ENCODE measurements at places on chromosomes 6 and 20.

GRCh38 chr20:11727708-11728107 is 190.0 kb upstream of the BTBD3 start:
- DNase-seq = no peak

- no peak for DNase-seq
These were observed 174.8 kb downstream of the CDH26 start for GRCh38 chr20:60132827-60133670.

- DNase-seq = no peak
These were observed 14.9 kb downstream of the SH3BGRL2 start for GRCh38 chr6:79646006-79646405.

DNA sequence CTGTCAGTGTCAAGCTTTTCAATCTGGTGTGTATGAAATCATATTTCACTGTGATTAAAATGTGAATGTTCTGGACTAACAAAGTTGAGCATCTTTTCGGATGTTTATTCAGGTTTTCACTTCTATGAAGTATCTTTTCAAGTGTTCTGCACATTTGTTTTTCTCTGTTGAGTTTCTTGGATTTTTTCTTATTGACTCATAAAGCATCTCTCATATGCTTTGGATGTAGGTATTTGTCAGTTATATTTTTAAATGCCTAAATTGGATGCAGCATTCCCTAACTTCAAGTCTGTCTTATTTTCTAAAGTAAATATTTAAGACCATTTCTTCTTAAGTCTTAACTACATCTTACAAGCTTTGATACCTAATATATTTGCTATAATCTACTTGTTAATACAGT is 398.0 kb downstream of the PLCB1 start:
- no peak for DNase-seq

DNA sequence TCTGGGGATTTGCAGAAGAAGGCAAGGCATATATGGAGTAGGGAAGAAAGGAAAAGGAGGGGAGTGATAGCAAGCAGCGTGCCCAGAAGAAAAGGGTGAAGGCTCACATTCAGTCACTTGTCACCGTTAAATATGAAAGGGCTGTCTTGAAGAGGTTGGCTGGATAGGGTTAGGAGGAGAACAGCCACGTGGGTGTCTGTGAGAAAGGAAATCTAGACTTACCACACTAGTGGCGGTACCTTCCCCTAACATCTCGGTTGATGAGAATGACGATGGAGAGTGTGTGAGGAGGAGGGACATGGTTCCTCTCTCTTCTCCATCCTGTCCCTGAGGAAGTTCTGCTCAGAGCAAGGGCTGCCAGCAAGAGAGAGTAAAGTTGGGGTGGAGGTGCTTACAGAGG is 74.3 kb upstream of the CCN6 start:
- DNase-seq = no peak

DNA sequence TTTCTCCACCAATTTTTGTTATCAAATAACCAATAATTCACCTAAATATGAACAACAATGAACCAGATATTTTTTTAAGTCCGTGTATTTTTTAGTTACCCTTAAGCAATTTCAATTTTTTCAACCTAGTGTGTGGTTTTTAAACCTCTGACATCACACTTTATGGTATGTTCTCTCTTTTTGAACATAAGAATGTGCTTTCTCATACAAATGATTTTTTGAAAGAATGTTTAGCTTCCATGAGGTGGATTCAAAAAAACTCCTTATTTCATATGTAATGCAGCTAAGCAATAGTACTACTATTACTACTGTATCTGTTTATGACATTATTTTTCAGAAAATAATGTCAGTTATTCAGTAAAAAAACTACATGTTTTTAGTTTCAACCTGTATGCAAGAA is 19.4 kb upstream of the MEI4 start:
- DNase-seq = no peak

- peak; percentile 87 for DNase-seq
These were observed 130.1 kb upstream of the DOK5 start for GRCh38 chr20:54345301-54345724.

GRCh38 chr20:20498076-20498861 is 130.4 kb downstream of the INSM1 start:
- no peak for DNase-seq

DNA sequence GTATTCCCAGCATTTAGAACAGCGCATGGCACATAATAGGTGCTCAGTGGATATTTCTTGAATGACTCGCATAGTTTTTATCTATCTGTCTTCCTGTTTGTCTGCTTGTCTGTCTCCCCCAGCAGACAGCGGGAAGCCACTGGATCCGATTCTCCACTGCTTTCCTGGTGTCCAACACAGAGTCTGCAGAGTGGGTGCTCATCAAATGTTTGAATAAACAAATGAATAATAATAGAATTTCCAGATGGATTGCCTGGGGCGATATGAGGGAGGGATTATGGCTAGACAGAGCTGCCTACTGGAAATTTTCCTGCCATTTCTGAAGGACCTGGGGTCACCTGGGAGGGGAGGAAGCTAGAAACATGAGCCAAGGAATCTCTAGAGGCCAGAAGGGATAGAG is 18.9 kb downstream of the CDH22 start:
- peak; percentile 22 for DNase-seq

GRCh38 chr6:136887953-136888352 is 34.1 kb upstream of the SLC35D3 start:
- no peak for DNase-seq

GRCh38 chr6:3405182-3405518 is 51.7 kb downstream of the SLC22A23 start:
- no peak for DNase-seq

GRCh38 chr20:53162251-53162835 is 190.2 kb downstream of the TSHZ2 start:
- peak; percentile 91 for DNase-seq

- peak; percentile 17 for DNase-seq
These were observed 43.6 kb upstream of the SLC32A1 start for GRCh38 chr20:38680500-38681306.

DNA sequence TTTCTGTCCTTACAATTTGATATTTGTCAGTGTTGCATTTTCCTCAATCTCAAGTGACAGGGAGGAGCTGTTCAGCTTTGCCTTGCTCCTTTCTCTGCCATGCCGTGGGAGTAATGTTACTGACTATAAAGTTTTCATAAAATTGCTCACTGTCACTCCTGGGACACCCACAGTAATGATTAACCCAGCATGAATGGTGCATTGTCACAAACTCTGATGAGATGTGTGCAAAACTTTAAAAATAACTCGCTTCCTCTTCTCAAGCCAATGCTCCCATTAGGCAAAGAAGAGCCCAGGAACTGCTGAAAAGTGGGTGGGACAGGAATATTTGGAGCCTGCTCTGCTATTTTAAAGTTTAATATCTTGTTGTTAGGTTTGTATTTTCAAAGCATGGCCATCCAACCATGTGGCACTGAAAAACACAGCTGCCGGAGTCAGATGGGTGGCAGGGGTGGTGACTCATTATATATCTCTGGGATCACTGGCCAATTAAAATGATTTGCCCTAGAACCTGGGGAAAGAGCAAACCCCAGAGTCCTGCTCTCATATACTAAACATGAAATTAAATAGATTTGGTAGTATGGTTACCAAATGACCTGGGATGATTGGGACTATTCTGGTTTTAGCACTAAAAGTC is 260.1 kb downstream of the BTBD3 start:
- peak; percentile 63 for DNase-seq

DNA sequence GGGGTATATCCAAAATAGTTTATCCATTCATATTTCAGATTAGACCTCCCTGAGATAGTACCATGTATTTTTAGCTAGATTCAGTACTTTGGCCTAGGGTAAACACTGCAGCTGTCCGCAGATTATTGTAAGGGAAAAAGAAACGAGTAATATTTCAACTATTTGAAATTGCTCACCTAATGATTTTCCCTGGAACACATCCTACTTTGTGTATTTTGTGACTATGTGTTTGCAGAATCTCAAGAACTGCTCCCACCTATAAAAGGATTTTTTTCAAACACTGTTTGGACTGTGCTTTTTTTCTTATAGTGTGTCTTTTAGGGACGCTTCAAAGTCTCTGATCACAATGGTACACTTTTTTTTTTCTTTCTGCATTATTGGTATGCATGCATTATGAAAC is 42.3 kb downstream of the RGS17 start:
- DNase-seq = no peak

DNA sequence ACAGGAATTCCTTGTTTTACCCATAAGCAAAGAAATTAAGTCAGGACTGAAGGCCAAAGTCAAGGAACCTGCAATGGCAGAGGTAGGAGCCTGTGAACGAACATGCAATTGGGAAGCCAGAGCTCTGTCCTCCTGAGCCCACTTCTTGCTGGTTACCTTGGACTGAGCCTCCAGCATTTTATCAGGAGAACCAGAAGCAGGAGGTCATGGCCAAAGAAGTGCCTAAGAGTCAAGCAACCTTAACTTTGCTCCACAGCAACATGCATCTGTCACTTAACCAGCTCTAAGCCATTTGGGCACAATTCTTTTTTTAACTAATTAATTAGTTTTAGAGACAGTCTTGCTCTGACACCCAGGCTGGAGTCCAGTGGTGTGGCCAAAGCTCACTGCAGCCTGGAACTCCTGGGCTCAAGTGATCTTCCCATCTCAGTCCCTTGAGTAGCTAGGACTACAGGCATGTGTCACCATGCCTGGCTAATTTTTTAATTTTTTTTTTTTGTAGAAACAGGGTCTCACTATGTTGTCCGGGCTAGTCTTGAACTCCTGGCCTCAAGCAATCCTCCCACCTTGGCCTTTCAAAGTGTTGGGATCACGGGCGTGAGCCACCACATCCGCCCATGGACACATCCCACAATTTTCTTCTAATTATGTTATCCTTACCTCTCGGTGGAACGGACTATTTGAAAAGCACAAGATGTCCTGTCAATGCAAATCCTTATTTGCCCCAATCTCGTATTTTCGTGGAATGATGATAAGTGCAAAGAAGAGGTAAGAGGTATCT is 334.2 kb downstream of the CD83 start:
- no peak for DNase-seq

DNA sequence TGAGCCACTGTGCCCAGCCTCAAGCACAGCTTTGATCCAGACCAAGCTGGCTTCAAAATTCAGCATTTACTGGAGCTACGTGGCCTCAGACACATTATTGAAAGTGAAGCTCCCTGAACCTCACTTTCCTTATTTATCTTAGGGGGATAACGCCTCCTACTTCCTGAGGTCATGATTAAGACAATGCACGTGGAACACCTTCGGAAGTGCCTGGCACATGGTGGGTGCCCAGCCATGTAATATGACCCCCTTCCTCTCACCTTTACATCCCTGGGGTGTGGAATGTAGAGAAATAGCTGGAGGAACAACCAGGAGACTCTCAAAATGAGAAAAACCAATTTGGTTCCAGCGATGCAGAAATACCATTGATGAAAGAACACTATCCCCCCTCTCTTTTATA is 1.6 kb upstream of the CLPS start:
- no peak for DNase-seq

- DNase-seq = peak; percentile 69
These were observed 176.5 kb downstream of the SLC16A10 start for GRCh38 chr6:111263837-111264236.

DNA sequence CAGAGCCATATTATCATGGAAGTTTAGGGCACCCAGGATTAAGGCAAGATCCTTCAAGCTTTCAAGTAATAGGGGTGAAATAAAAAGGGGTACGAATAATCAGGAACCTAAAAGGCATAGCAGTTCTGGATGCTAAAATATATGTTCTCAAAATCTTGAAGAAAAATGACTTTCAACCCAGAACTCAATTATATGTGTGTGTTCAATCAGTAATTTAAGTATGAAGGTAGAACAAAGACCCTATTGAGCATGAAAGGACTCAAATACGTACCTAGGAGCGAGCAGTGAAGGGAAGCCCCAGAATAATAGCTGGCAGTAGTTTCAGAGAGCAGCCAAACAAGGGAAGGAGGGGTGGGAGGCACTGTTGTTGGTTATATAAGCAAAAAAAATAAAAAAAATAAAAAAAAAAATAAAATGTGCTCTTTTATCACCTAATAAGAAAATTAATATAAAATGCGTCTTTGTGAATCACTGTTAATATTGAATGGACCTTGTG is 45.4 kb downstream of the MYO6 start:
- DNase-seq = no peak

DNA sequence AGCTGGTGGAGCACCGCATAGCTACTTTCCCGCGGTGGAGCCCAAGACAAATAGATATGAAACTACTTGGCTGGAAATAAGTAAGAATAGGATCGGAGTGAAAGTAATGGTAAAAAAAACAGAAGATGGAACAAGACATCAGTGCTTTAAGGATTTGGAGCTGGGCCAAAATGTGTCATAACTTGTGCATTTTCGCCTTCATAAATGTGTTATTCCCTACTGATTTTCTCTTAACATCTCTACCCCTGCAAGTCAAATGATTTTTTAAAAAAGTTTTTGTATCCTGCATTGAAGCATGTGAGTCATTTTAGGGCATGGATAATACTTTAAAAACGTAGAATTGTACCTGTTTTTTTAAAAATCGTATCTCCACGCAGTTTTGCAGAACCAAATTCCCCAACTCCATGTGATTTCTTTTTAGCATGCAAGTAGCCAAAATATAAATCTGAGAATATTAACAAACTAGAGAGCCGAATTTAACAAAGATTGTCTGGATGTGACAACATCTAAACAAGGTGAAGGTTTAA is 882 bp upstream of the FAM184A start:
- DNase-seq = peak; percentile 33

DNA sequence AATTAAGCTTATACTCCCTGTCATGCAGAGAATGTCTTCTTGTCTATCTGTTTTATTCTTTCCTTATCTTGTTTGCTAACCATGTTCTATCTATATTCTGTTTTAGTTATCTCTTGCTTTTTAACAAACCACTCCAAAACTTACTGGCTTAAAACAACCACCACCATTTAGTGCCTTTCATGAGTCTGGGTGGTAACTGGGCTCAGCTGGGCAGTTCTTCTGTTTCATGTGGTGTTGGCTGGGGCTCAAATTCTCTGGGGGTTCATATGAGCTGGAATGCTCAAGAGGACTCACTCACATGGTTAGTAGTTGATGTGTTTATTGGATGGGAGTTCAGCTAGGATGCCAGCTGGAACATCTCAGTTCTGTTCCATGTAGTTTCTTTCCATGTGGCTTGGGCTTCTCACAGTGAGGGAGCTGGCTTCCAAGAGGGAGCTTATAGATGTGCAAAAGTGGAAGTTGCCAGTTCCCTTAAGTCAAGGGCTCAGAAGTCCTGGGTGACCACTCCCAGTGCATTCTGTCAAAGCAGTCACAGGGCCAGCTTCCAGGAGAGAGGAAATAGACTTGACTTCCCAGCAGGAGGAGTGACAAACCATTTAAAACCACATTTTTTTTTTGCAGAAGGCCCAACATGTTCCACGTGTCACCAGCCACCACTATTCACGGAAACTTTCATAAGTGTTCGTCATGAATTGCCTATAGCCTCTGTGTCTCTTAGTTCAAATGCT is 70.4 kb downstream of the PLCB4 start:
- peak; percentile 38 for DNase-seq

- DNase-seq = no peak
These were observed 24.2 kb upstream of the LYRM2 start for GRCh38 chr6:89662659-89663223.

DNA sequence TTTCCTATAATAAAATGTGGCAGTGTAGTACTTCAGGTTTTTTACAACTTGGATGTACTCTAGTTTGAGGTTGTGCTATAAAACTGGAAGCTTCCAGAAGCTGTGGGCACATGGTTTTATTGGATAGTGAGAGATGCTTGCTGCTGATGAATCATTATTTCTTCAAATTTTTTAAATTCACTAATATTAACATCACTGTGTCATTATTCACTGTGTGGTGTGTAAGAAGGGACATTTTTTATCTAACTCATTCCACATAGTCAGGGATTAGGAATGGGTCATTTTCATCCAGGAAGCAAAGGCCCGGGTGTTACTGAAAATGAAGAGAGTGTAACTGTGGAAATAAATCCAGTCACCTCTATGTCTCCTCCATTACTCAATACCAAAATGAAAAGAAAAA is 421.0 kb downstream of the TENT5A start:
- no peak for DNase-seq

- peak; percentile 61 for DNase-seq
These were observed 11.3 kb downstream of the SLC2A12 start for GRCh38 chr6:134041093-134041492.

Data from kidney tubule cell (primary cell).